ENCODE measurements at places on chromosomes 1 and 21. TPM values are rescaled to one million over a fixed set of nuclear protein-coding genes. Genes with fewer than 3 reads are reported as not detected.

Gene BTG2
- total RNA-seq: 22.6 TPM

Gene ADAMTS4
- total RNA-seq: 1.3 TPM

Gene SELENBP1
- 14.0 TPM for total RNA-seq

Gene S100B
- total RNA-seq: 0.64 TPM

Gene GPA33
- not detected for total RNA-seq

Gene STK40
- total RNA-seq: 31.8 TPM

Gene CRNN
- total RNA-seq: 1,110 TPM

Gene CCDC17
- 2.5 TPM for total RNA-seq

Gene CCDC24
- 4.0 TPM for total RNA-seq

Gene OR14K1
- total RNA-seq: not detected

Gene ARHGEF19
- 21.9 TPM for total RNA-seq

Gene MXRA8
- 2.0 TPM for total RNA-seq

Gene PLA2G2F
- 0.04 TPM for total RNA-seq

All from esophagus mucosa (tissue), 1 donor.